Hematopoietic multipotent progenitor cell treated with erythropoietin and hydrocortisone succinate and interleukin-3 and kit ligand, for 8 days (in vitro differentiated cells): ENCODE measurements at places on chromosomes 11 and 22.

DNA sequence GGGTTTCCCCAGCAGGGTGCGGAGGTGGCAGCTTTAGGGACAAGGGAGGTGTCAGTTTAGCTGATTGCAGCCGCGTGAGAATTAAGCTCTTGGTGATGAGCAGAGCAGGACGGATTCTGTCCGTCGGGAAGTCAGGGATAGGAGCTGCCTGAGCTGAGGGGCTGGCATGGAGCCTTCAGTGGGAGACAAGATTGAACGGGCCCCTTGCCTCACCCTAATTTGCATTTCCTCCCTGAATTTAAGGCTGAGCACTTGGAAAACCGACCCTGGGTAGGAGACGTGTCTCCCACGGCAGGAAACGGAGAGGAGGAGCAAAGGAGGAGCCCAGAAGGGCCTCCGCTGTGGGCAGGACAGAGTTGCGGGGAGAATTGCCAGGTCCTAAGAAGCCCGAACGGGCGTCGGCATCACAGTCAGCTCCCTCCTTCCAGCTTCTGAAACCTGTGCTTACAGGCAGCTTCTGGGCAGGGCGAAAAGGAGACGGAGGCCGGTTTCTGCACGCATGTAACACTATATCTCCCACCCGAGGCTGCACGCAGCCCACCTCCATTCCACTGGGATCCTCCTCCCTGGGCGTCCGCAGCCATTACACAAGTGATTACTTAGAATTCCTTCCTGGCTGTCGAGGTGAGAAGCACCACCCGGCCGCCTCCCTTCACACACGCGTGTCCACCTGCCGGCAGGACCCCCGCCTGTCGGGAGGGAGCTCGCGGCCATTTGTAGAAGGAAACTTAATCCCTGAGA, 345.8 kb downstream of the BRD1 start:
- no peak for DNase-seq

- DNase-seq: no peak
Observed at GRCh38 chr22:43723816-43724215, 88.3 kb downstream of the EFCAB6 start.

- DNase-seq: no peak
Observed at GRCh38 chr22:35328472-35328885, 28.8 kb downstream of the TOM1 start.

- DNase-seq: peak; percentile 26
Observed at GRCh38 chr11:61482513-61482912, 26.0 kb upstream of the LRRC10B start.

DNA sequence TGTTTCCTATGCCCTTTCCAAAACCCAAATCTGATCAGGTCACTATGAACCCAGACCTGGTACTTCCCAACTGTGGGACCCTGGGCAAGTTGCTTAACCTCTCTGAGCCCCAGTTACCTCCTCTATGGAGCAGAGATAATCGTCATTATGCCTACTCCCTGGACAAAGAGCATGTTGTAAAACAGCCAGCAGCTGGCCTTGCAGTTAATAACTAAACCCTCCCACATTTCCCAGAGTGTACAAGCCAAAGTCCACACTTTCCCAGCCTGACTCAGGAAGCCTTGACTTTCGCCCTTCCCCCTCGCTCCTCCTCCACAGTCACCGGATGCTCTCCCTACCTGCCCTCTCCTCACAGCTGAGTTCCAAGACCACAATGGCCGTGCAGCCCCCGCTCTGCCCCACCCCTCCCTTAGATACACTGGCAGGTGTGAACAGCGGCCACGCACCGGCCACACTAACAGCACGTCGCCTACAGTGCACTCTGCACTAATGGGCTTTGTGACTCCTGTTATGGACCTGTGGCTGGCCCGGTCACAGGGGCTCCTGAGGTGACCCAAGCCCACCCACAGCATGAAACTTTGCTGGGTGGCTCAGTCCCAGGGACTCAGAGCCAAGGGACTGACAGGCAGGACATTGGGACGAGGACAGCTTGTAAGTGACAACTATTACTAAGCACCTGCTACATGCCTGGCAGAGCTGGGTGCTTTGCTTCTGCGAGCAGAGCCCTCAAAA, 15.6 kb upstream of the MFNG start:
- no peak for DNase-seq

GRCh38 chr22:44419429-44419828, 78.6 kb downstream of the RTL6 start:
- no peak for DNase-seq

- no peak for DNase-seq
Observed at GRCh38 chr22:41380993-41381328, 781 bp upstream of the TEF start.

DNA sequence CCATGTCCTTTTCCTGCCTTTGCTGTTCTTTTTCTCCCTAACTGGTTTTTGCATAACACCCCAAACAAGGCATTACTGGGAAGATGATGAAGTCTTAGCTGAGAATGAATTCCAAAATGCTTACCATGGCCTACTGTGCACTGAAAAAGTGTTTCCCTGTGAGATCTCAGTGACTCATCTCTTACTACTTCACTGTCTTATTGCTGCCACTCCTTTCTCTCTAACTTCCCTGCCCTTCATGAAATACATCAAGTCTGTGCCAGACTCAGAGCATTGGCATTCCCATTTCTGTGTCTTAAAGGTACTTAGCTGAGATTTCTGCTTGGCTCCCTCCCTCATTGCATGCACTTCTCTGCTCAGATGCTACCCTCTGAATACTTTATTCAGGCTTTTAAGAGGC, 49.1 kb upstream of the MUC15 start:
- DNase-seq: no peak

- no peak for DNase-seq
Observed at GRCh38 chr11:61657566-61658290, 22.5 kb upstream of the DAGLA start.
